ENCODE measurements at places on chromosomes 2 and 18. TPM values are rescaled to one million over a fixed set of nuclear protein-coding genes. Genes with fewer than 3 reads are reported as not detected.

GRCh38 chr18:30271716-30272115, 770.8 kb downstream of the DSC3 start:
- no peak for DNase-seq
- H3K36me3 ChIP-seq = no peaks in the 10 kb centered on the region
- no peaks in the 10 kb centered on the region for H3K27me3 ChIP-seq
- H3K4me3 ChIP-seq = no peak overlapping the region

DNA sequence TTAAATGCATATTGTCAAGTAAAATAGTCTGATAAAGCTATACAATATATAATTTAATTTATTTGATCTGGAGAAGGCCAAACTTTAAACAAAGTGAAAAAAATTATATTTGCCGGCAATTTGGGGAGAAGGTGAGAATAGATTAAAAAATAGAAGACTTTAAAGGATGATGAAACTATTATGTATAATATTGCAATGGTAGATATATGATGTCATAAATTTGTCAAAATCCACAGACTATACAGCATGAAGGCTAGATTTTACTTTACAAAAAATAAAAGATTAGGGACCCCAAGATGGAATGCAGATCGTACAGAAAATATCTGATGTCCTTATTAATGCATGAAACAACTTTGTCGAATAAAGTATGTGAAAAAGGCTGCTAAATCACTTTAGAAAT, 67.3 kb upstream of the MAL start:
- no peak overlapping the region for H3K27ac ChIP-seq
- H3K27me3 ChIP-seq = no peaks in the 10 kb centered on the region
- no peak for DNase-seq

GRCh38 chr2:16137080-16137755, 196.9 kb downstream of the MYCN start:
- H3K27me3 ChIP-seq = no peaks in the 10 kb centered on the region
- no peak overlapping the region for H3K4me3 ChIP-seq
- no peak for DNase-seq
- H3K36me3 ChIP-seq = no peaks in the 10 kb centered on the region
- H3K27ac ChIP-seq = no peak overlapping the region

DNA sequence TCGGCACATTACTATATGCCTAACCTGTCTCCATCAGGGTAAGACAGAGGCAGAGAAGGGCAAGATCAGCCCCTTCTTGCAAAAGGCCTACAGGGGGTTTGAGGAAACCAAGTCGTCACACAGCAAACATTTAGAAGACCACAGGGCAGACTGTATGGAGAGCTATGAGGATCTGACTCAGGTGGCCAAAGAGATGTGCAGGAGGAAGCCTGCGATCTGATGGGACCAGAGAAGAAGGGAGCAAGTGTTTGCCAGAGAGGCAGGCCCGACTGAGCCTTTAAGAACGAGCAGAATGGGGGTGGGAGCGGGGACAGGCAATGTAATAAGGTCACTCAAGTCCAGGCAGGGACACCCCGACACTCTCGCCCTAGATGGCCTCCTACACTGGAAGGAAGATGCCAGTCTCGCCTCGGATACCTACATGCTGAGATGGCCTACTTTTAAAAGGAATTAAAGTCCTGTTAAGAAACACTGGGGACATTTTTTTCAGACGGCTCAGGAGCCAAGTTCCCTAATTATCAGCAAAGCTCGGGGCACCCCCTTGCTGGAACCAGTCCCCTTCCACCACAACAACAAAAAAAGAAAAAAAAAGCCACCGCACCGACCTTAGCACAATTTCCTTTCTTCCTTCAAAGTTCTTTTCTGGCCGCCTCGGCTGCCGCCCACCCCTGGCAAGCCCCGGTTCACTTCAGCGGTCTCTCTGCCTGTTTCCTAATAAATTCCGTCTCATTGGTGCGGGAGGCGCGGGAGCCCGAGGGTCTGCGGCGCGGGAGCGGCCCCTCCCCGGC, 1.5 kb downstream of the SFXN5 start:
- H3K27me3 ChIP-seq = no peaks in the 10 kb centered on the region
- H3K36me3 ChIP-seq = peaks cover 3% of the 10 kb centered on the region
- no peak for DNase-seq

GRCh38 chr2:21407851-21408250, 284.1 kb downstream of the TDRD15 start:
- no peaks in the 10 kb centered on the region for H3K4me1 ChIP-seq
- DNase-seq = no peak
- H3K36me3 ChIP-seq = no peaks in the 10 kb centered on the region
- H3K27me3 ChIP-seq = no peaks in the 10 kb centered on the region
- no peak overlapping the region for H3K4me3 ChIP-seq

Gene C2orf42
- total RNA-seq = 13.5 TPM

Gene MLPH
- 53.0 TPM for total RNA-seq

Gene MAP4K4
- total RNA-seq = 37.1 TPM

Gene FAM117B
- total RNA-seq = 12.4 TPM

Gene ABCA12
- not detected for total RNA-seq

Gene CNRIP1
- total RNA-seq = 2.5 TPM
